ENCODE measurements at places on chromosomes 1 and 21. TPM values are rescaled to one million over a fixed set of nuclear protein-coding genes. Genes with fewer than 3 reads are reported as not detected.

NBPF3 gene
- total RNA-seq = 3.1 TPM

SPRR2B gene
- not detected for total RNA-seq

DNA sequence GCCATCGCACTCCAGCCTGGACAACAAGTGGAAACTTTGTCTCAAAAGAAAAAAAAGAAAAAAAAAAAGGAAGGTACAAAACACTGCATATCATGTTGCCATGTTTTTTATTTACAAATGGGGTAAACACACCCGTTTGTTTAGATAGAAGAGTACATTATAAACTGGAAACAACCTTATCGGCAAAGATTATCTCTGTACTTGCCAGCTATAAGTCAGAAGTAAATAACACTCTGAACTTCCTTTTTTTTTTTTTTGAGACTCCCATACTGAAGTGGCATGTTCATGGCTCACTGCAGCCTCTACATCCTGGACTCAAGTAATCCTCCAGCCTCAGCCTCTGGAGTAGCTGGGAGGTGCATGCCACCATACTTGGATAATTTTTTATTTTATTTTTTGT is 21.9 kb downstream of the USP48 start:
- DNase-seq = no peak

DNA sequence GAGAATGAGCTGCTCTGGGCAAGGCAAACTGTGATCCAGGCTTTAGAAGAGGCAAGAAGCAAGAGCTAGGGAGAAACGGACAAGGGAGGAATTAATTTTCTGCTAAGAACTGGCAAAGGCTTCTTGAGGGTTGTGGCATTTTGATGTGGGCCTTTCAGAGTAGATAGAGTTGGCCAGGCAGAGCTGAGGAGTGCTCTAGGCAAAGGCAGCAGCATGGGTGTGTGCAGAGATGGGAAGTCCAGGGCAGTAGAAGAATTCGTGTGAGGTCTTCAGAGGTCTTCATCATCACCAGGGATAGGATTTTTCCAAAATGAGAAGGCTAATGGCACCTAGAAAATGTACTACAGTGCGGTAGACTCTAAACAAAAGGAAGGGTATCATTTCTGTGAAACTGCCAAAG is 237.8 kb downstream of the LTN1 start:
- DNase-seq = no peak

NOL9 gene
- 11.1 TPM for total RNA-seq

GRCh38 chr1:1540090-1540817 is at the start of gene TMEM240:
TMEM240 (minus strand) TSS chr1:1540624; CDS start chr1:1540346, 278 bp downstream.
- DNase-seq = peak; percentile 52

DNA sequence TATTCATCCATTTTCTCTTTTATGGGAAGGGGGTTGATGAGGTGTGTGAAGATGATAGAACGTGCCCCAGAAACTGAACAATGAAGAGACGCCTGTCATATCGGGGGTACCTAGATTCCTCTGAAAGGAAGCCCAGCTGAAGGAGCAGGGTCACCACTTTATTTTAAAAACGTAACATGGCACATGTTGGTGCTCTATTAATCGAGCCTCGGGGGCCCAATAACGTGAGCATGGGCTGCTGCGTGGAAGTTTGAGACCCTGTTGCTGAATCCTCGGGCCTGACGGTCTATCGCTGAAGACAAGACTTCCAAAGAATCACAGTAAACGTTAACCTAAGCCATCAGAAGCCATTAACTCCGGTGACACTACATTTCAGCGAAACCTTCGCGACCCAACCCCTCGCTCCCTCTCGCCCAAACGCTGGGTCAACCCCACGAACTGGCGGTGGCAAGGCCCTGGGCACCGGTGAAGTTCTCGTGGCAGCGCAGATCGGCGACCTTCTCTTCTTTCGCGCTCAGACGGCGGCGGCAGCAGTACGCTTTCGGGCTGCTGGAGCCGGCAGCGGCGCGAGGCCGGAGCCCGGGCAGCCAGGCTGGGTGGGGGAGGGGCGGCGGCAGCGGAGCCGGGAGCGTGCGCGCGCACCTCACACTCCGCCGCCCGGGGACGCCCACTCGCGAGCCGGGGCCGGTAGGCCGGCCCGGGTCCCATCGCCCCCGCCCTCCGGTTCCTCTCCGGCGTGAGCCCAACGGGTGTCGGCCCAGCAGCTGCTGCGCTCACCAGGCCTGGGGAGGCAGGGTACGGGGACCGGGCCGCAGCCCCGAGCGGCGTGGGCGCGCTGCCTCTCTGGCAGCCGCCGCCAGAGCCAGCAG is 838 bp upstream of the MAN1A2 start:
- peak; percentile 77 for DNase-seq

GRCh38 chr21:42637267-42638041 is 16.0 kb upstream of the PDE9A start:
- no peak for DNase-seq

DNA sequence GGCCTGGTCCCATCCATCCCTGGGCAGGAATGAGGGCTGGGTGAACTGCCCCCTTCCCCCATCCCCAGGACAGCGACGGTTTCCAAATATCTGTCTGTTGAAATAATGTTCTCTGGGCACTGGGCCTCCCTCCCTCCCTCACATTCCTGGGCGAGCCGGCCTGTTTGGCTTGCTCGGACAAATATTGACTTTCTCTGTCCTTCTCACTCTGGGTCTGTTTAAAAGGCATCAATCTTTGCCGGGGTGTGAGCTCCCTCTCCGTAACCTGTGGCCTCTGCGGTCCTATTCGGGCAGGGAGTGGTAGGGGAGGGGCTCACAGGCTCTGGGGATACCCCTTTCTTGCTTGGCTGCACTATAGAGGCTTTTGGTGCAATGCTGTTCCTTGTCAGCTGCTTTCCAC is 40.2 kb downstream of the FOXD2 start:
- DNase-seq = no peak

DNA sequence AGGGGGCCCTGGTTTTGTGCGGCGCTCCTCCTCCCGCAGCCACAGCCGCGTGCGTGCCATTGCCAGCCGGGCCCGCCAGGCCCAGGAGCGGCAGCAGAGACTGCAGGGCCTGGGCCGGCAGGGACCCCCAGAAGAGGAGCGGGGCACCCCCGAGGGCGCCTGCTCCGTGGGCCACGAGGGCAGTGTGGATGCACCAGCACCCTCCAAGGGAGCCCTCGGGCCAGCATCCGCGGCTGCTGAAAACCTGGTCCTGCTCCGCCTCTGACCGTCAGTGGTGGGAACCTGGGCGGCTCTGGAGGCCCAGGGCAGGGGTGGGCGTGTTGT is 21.5 kb downstream of the PANK4 start:
- DNase-seq = no peak

GRCh38 chr1:174398246-174398645 is 49.5 kb upstream of the GPR52 start:
- no peak for DNase-seq

GRCh38 chr1:222845763-222846162 is 30.9 kb downstream of the DISP1 start:
- no peak for DNase-seq

- no peak for DNase-seq
Measured at GRCh38 chr1:116769994-116770393, 15.8 kb downstream of the CD2 start.

FCRL2 gene
- 0.33 TPM for total RNA-seq

SYT2 gene
- 0.05 TPM for total RNA-seq

MNDA gene
- total RNA-seq = 21.6 TPM

All from thymus (tissue), 14 donors.